Fibroblast of skin of abdomen (primary cell): ENCODE measurements at places on chromosomes 13 and 19.

DNA sequence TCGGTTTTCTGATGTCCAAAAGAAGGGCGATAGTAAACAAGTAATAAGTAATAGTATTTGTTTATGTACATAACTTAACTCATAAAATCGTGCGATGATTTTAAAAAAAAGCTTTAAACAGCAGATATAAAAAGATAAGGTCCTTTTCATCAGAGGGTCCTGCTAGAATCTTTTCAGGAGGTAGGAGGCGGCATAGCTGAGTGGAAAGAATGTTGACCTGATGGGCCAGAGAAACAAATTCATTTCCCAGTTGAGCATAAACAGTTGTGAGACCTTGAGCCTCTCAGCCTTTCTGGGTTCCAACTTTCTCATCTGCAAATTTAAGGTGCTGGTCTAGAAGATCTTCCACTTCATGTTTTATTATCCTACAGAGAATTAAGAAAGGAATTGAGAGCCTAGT, 173.5 kb downstream of the LACC1 start:
- DNase-seq, result no peak

DNA sequence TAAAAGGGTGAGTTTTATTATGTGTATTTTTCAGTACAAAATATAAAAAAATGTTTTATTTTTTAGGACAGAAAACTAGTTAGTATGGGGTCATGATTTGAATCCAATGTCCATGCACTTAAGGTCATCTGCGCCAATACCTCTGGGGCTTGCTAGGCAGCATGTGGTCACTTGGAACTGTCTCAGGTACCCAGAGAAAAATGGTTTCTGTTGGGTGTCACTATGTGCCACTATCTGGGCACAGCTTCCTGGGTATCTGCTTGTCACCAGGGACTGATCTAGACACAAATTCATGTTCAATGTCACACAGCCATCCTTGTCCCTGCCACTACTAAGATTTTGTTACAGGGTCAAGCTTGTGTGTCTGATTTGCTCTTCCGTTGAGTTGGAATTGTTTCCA, 100.4 kb downstream of the RGCC start:
- no peak for DNase-seq

DNA sequence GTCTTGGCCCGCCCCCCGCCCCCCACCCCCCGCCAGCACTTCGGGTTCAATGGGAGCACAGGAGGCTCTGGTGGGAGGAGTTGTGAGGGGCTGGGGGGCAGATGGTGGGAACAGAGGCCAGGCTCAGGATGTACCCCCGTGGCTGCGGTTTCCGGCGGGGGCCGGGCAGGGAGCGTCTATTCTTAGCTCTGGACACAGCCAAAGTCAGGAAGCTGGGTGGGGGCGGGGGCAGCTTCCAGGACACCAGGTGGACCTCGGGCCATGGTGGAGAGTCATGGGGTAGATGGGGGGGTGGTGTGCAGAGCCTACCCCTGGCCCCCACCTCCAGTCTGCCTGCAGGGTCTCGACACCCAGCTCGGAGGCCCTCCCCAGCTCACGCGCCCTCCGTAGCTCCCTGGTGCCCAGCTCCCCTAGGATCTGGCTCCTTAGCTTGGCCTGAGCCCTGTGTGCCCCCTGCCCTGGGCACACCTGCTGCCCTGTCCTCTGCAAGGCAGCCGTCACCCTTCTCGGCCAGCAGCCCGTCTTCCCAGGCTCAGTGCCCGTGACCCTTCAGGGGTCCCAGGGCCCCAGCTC, 2.2 kb upstream of the TBXA2R start:
- no peak for DNase-seq

DNA sequence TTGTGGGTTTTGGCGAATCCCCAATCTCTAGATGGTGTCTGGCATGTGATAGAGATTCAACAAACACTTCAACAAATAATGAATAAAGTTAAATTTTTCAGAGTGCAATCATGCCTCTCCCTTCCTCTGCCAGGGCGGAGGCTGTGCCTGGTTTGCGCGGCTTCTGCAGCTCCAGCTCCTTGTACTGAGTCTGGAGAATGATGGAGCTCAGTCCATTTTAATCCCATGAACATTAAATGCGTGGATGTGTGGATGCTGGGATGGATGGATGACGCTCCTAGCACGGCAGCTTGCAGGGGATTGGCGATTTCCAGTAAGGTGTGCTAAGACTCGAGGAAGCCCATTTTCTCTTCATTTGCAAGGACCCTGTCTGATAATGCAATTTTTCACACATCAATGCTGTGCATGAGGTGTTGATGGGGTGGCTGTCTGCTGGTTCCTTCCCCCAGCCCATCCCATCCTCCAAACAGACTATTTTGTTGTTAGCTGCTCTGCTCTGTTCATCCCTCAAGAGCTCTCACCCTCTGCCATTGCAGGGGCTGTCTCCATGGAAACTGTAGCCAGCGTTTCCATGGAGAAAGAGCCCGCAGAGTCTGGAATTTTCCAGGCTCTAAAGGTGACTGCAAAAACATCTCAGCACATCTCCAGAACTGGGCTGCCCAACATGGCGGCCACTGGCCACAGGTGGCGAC, 92.6 kb upstream of the PEG3 start:
- no peak for DNase-seq

DNA sequence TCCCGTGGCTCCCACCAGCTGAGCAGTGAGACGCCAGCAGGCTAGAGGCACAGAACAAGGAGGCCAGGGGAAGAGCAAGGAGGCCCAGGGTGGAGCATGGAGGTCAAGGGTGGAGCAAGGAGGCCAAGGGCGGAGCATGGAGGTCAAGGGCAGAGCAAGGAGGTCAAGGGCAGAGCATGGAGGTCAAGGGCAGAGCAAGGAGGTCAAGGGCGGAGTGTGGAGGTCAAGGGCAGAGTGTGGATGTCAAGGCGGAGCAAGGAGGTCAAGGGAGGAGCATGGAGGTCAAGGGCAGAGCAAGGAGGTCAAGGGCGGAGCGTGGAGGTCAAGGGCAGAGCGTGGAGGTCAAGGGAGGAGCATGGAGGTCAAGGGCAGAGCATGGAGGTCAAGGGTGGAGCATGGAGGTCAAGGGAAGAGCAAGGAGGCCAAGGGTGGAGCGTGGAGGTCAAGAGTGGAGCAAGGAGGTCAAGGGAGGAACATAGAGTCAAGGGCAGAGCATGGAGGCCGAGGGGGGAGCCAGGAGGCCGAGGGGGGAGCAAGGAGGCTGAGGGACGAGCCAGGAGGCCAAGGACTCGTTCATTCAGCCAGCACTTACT, 27.7 kb downstream of the DPF1 start:
- DNase-seq, result no peak

GRCh38 chr19:46718934-46719622, 2.2 kb upstream of the PRKD2 start:
- no peak for DNase-seq

- DNase-seq, result no peak
These were observed 7.8 kb downstream of the MARK4 start for GRCh38 chr19:45258862-45259261.

GRCh38 chr19:38488776-38489481, 55.4 kb downstream of the RYR1 start:
- no peak for DNase-seq

- DNase-seq, result no peak
These were observed 8.3 kb downstream of the STXBP2 start for GRCh38 chr19:7645163-7645562.

GRCh38 chr13:78131811-78132210, 213.2 kb upstream of the EDNRB start:
- DNase-seq, result peak; percentile 2

DNA sequence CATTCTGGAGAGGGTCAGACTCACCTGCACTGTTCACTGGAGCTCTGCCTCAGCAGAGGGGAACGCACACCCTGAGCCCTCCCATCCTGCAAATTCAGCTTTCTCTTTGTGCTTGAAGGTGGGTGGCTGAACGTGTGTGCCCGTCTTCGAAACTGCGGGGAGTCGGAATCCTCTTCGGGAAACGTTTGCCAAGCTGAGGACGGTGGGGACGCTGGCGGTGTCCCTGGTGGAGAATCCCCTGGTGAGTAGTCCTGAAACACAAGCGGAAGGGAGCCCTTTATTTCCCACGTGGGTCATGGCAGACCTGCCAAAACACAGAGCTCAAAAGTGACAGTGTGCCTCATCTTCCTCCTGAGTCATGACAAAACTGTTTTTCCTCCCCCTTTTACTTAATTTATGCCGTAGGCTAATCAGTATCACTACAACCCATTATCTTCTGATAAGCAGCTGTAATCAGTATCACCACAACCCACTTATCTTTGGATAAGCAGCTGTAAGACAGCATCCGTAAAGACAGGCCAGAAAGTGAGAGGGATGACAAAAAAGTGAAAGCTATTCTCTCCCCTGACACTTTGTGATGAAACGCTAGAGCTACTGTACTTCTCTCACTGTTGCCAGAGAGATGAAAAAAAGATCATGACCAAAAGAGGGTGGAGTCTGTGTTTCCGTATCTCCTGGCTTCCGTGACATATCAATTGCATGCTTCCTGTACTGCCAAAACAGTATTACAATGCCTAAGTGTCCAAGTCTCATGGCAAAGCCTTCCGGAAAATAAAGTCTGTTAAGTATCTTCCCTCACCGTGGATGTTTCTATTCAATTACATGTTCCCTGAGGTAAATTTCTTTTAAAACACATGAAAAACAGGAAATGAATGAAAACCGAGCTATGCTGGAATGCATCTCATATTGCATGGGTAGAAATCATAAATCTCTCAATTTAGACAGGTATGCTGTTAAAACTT, 155.5 kb downstream of the TBC1D4 start:
- peak; percentile 63 for DNase-seq

- no peak for DNase-seq
These were observed 68.8 kb upstream of the TSHZ3 start for GRCh38 chr19:31418055-31418454.

DNA sequence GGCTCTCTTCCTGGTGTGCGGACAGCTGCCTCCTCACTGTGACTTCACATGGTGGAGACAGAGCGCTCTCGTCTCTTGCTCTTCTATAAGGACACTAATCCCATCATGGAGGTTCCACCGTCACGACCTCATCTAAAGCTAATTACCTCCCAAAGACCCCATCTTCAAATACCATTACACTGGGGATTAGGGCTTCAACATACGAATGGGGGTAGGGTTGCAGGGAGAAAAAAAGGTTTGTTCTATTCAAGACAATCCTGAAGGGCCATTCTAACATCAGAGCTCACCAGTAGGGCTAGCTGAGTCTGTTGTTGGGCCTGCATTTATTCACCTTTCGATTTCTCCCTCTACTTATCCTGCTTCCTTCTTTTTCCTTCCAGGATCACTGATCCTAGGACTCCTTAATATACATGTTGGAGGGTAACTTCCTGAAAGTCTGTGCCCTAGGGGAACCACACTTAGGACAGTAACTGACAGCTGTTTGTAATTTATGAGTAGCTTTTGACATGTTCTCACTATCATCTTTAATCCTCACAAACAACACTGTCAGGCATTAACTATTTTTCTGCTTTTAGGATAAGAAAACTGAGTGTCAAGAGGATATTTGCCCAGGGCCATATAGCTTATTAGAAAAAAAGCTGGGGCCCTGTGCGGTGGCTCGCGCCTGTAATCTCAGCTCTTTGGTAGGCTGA, 18.8 kb upstream of the GTF2F2 start:
- DNase-seq, result no peak

DNA sequence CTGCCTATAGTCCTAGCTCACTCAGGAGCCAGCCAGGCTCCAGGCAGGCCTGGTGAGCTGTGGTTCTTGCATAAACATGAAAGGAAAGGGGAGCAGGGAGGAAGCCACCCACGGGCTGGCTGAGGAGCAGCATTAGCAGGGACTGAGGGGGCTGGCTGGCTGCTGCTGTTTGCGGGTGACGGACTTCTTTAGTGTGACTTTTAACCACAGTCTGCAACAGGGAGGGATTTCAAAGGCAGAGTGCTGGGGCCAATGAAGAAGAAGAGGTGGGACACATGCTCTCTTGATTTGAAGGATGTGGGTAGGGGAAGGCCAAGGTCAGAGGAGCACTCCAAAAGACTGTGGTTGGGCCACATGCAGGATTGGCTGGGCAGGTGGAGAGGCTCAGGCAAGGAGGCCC, 223.0 kb downstream of the DNAJC15 start:
- DNase-seq, result no peak

DNA sequence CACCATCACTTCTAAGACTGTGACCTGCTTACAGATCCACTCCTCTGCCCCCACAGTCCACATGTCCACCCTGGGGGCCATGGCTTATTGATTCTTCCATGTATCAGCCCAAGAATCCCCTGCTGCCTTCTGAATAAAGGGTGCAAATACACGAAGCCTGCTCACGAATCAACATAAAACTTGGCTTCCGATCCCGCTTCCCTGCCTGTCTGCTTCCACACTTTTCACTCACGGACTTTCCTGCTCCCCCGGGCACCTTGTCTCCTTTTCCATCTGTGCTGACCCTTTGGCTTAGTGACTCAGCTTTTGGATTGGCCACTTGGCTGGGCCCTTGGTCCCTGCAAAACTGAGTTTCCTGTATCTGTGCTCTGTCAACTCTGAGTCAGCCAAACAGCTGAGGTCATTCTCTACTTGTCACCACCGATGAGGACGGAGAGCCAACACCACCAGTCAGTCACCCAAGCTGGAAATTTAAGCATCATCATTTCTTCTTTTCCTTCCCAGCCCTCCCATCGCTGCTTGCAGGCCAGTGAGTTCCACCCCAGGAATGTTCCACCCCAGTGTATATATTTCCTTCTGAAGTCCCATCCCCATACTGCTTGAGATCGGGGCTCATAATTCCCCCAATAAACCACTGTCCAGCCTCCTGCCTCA, 11.4 kb upstream of the USP12 start:
- peak; percentile 76 for DNase-seq

DNA sequence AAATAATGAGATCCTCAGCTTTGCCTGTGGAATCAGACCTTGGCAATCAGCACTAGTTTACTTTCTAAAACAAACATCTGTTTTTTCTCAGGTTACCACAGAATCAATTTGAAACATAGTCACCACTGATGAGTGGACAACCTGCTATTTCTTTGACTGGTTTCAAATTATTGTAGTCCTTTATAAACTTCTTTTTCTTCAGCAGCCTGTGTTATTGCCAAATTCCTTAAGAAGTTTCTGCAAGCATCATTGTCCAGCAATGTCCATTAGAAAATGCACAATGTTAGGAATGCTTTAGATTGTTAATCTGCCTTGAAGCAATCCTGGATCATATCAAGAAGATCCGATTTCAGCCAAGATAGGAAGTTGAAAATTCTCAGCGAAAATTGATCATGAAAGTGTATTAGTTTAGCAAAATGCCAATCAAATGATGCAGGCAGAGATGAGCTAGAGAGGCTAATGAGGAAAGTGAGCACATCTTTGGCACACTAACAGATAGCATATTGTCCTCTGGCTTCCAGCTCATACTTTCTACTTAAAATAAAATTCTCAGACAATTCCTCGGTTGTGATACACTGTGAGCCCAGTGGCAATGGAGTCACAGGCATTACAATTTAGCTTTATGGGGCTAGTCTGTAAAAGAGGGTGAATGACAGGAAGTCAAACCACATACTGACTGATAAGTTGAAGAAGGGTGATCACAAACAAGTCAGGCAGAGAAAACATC, 270.6 kb downstream of the SLITRK6 start:
- peak; percentile 88 for DNase-seq

GRCh38 chr19:7705387-7706187, 3.7 kb upstream of the FCER2 start:
- DNase-seq, result no peak

GRCh38 chr13:65868099-65868498, 1362.0 kb downstream of the PCDH9 start:
- DNase-seq, result no peak
